Cardiac atrium fibroblast (primary cell): ENCODE measurements at places on chromosomes 2 and 18. TPM values are rescaled to one million over a fixed set of nuclear protein-coding genes. Genes with fewer than 3 reads are reported as not detected.

The ZNF519 gene
- total RNA-seq, result under 0.01 and 4.9 TPM in 2 replicates

The COMMD1 gene
- 34.7 and 45.9 TPM in 2 replicates for total RNA-seq

The SLC14A1 gene
- total RNA-seq, result 0.49 TPM in 1 of 2 replicates, not detected in the other

The ACTG2 gene
- 0.18 TPM in 1 of 2 replicates, not detected in the other for total RNA-seq

The PPP4R3B gene
- total RNA-seq, result 29.1 and 29.2 TPM in 2 replicates

The DNER gene
- 0.36 and 14.1 TPM in 2 replicates for total RNA-seq

The CAPN14 gene
- total RNA-seq, result 1.1 TPM in 1 of 2 replicates, not detected in the other

The PMAIP1 gene
- total RNA-seq, result 2.2 and 4.4 TPM in 2 replicates

The LINC00305 gene
- not detected in 2 replicates for total RNA-seq

The RAB6C gene
- total RNA-seq, result not detected in 2 replicates

The DCDC2C gene
- total RNA-seq, result not detected in 2 replicates

The CDH19 gene
- total RNA-seq, result 8.1 and 14.4 TPM in 2 replicates

The SNTG2 gene
- not detected in 2 replicates for total RNA-seq

The LONRF2 gene
- total RNA-seq, result under 0.01 TPM in 1 of 2 replicates, not detected in the other

The TBR1 gene
- not detected in 2 replicates for total RNA-seq

The SOX11 gene
- total RNA-seq, result not detected in 2 replicates

The SH2D6 gene
- not detected in 2 replicates for total RNA-seq

The SPATA3 gene
- total RNA-seq, result not detected in 2 replicates

The SAG gene
- total RNA-seq, result not detected in 2 replicates

The DAW1 gene
- 8.7 and 9.6 TPM in 2 replicates for total RNA-seq

The SANBR gene
- total RNA-seq, result 1.8 and 3.7 TPM in 2 replicates

The CRYGD gene
- not detected in 2 replicates for total RNA-seq

The ATP6V1B1 gene
- 1.1 and 2.2 TPM in 2 replicates for total RNA-seq

The SMYD1 gene
- not detected in 2 replicates for total RNA-seq

The DTYMK gene
- 28.8 and 31.6 TPM in 2 replicates for total RNA-seq

The MRPL30 gene
- total RNA-seq, result 23.5 and 26.5 TPM in 2 replicates

The TEX44 gene
- not detected in 2 replicates for total RNA-seq
